GM13976 (cell line): ENCODE measurements at places on chromosomes 16 and 17.

GRCh38 chr17:17849845-17850373, 13.1 kb upstream of the SREBF1 start:
- DNase-seq: peak; percentile 84

- DNase-seq: no peak
Measured at GRCh38 chr17:77318491-77319210, 177.9 kb downstream of the SEC14L1 start.

DNA sequence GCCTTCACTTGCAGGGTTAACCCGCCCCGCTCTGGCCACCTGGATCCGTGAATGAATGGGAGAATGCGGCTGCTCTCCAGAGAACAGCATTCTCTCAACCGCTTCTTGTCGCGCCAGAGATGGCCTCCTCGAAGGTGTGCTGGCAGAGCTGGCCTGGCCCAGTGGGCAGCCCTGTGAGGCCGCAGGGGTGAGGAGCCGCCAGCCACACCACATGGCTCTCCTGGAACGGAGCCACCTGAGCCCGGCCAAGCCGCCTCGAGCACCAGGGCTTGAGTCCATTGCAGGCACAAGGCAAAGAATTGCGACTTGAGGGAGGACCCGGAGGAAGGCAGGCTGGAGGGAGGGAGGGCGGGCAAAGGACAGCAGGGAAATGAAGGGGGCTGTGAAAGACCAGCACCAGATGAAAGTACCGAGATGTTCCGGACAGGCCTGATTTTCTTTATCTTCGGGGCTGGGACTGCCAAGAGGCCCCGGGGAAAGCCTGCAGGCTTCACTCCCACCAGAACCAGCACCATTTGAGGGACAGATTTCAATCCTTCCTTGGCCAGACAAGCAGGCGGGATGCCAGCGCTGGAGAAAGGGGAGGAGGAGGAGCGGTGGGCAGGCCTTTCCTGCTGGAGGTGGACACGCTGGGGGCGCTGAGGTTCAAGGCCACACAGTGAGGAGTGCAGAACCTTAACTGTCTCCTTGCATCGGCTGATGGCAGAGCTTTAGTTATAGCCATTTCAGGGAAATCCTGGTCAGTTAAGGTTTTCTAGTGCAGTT, 69.4 kb downstream of the MRC2 start:
- no peak for DNase-seq

DNA sequence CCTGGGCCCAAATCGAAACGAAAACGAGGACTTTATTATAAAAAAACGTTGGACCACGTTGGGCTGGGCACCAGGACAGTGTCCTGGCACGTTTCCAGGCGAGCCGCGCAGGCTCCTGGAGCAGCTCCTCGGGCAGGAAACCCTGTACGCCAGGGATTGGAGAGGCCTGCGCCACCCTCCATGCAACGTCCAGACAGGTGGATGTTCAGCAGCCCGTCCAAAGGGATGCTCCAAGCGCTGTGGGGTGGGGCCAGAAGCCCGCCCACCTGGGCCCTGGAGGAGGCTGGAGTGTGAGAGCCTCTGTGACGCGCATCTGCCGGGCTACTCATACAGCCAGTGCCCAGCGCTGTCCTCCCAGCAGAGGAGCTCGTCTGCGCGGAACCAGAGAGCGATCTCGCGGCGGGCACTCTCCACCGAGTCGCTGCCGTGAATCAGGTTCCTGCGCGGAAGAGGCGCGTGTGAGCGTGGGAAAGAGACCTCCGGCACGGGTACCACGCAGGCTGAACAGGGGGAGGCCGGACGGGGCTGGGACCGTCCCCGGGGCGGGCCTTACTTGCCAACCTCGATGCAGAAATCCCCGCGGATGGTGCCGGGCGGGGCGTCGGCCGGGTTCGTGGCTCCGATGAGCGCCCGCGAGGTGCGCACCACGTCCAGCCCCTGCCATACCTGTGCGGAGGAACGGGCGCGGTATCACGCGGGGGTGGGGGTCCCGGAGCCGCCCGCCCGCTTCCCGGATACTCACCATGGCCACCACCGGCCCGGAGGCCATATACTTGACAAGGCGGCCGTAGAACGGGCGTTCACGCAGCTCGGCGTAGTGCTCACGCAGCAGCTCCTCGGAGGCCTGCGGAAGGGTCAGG, 785 bp downstream of the NME3 start:
- peak; percentile 81 for DNase-seq

- DNase-seq: no peak
Measured at GRCh38 chr16:27691721-27692120, 141.8 kb downstream of the KATNIP start.

DNA sequence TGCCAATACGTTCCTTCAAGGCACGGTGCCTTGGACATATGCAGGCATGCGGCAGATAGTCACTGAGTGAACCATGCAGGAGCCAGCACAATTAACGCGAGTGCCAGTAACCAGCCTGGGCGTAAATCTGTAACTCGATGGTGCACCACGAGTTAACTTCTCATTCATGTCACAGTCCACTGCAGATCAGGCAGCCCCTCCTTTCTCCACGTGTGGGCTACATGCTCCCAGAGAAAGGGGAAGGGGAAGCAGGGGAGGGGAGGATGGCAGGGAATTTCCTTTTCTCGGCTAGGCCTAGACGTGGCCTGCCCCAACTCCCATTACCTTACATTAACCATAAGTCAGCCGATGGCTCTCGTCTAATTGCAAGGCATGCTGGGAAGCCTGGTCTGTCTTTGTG, 287.9 kb downstream of the CPPED1 start:
- no peak for DNase-seq

GRCh38 chr16:56041556-56042140, 149.6 kb upstream of the GNAO1 start:
- DNase-seq: peak; percentile 41

GRCh38 chr16:28064706-28065249, 1.3 kb upstream of the GSG1L start:
- no peak for DNase-seq

- no peak for DNase-seq
Measured at GRCh38 chr17:69066482-69066881, 5.8 kb upstream of the ABCA9 start.
